ENCODE measurements at places on chromosomes 4 and X.
A peak's percentile ranks its signal among the peaks of the same experiment; 100 is the strongest.

DNA sequence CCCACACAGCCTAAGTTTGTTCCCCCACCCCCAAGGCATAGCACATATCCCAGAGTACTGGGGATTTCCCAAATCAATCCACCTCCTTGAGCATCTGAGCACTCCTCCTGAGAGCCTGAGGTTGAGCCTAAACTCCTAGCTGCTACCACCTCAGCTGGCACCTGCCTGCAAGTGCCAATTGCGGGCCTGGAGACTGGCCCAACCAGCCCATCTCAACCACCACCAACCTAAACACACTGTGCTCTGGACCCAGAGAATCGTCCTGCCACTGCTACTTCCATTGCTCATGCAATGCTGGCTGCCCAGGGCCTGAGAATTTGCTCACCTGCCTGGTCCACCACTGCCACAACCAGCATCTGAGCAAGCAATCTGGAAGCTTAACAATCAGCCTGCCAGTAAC lies 177.1 kb downstream of the FGF13 start:
- no peak for DNase-seq

- peak; percentile 8 for DNase-seq
Observed at GRCh38 chrX:64885850-64886249, 90.4 kb downstream of the ZC4H2 start.

DNA sequence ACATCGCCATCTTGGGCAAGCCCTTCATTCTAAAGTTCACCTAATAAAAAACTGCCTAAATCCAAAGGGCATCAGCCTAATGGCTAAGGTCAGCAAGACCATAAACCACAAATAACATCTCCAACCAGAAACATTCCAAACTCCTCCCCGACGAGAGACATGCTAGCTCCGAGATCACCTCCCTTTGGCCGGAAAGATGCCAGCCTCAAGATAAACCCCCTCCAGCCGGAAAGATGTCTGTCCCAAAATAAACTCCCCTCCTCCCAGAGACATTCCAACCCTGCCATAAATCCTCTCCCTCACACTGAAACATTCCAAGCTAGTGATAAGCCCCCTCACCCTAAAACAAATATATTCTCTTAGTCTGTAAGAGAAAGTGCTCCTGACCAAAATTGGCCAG lies 13.3 kb upstream of the DYNLT3 start:
- DNase-seq: no peak

DNA sequence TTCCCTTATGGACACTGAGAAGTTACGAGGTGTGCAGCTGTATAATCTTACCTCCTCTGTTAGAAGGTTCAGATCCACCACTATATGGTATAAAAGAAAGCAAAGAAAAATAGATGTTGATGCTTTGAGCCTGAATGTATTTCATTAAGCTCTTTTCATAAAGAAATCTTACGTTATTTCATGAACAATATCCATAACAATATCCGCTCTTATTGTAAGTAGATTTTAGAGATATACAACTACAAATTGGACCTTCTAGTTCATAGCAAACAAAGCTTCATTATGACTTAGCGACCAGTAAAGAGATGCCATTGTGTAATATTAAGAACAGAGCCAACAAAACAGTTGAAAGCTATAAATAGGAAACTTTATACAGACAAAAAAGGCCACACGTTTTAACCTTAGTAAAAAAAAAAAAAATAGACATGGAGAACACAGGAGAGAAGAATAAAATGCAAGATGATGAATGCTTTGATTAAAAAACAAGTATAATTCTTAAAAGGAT lies 203.6 kb downstream of the PDGFC start:
- no peak for DNase-seq

- DNase-seq: no peak
Observed at GRCh38 chr4:128856246-128856645, 46.7 kb downstream of the JADE1 start.

DNA sequence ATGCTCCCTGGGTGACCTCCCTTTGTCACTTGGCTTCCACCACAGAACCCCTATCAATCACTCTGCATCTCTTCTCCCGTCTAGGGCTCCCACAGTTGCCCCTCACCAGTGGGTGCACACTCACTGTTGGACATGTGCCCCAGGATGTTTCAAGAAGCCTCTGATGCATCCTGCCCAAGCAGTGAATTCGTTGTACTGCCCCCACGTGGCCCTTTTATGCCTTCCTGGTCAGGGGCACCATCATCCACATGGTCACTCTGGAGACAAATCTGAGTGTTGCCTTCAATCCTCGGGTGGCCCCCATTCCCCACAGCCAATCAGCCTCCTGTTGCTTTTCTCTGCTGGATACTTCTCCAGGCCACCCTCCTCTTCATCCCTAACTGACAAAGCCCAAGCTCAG lies 12.2 kb downstream of the ITIH6 start:
- no peak for DNase-seq

- DNase-seq: peak; percentile 33
Observed at GRCh38 chr4:148300877-148301276, 141.3 kb downstream of the NR3C2 start.

DNA sequence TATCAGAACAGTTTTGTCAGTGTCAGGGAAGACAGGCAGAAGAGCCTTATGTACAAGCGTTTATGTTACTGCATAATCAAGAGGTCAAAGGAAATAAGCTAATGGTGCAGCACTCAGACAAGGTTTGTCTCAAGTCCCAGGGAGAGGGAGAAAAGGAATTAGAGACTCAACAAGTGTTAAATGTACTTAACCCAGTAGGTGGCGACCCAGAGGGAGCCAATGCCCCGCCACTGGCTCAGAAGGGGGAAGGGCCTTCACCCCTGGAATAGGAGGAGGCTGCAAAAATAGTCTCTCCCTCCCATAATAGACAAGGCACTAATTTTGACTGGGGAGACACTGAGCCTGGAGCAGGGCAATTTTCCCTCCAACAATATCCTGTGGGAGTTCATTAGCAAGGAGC lies 14.1 kb upstream of the PAPSS1 start:
- DNase-seq: no peak

DNA sequence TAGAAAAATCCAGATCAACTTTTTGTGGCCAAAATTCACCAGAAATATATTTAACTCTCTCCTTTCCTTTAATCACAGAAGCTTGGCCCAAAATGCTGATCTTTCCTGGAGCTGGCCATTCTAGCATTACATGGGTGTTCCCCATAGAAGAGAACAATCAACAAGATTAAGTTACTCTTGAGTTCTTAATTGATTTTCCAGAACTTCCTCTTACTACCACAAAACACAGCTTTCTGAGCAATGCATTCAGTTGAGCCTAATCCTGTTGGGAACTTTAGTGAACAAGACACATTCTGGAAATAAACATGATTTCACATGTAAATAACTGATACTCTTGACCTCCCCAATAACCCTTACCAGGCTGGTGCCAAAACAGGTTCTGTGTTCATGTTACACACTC lies 45.4 kb upstream of the STIM2 start:
- DNase-seq: no peak

GRCh38 chr4:95638920-95639501 lies 90.2 kb upstream of the UNC5C start:
- no peak for DNase-seq

DNA sequence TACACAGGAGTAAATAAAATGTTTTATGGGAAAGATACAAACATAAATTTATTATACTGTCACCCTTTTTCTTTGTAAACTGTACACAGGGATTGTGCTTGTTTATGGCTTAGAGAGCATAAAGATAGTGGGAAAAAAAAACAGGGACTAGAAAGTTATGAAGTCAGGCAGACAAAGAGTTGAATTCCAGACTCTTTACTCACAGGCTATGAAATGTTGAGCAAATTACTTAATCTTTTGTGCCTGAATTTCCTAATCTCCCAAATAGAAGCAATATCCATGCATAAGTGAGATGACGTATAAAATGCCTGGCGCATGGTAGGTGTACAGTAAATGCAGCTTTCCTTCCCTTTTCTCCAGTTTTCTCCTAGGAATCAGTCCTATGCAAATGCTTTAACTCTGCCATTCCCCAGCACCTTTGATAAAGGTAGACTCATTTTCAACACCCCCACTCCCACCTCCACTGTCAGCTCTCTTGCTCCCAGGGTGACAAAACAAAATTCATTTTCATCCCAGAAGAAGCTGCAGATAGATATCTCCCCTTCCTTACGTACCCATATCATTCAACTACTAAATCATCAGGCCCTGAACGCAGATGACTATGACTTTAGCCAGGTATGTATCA lies 44.5 kb upstream of the BTC start:
- DNase-seq: no peak

GRCh38 chr4:7342223-7343080 lies 92.3 kb downstream of the PSAPL1 start:
- DNase-seq: no peak

DNA sequence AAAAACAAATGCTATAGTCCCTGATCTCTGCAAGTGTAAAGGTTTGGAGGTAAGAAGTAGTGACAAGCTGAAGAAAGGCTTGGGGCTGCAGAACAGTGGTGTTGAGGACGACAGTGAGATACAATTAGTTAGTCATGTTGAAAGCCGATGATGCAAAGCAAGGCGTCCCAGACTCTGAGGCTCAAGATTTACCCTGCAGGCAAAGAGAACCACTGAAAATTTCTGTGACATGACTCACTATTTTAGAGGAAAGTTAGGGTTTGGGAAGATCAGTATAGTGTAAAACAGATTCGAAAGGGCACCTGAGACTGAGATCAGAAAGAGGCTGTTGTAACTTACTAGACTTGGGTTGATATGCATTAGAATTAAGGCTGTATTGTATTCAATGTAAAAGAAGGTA lies 281.3 kb upstream of the FTHL17 start:
- no peak for DNase-seq

- DNase-seq: no peak
Observed at GRCh38 chr4:77110730-77111129, 34.9 kb upstream of the CCNI start.

DNA sequence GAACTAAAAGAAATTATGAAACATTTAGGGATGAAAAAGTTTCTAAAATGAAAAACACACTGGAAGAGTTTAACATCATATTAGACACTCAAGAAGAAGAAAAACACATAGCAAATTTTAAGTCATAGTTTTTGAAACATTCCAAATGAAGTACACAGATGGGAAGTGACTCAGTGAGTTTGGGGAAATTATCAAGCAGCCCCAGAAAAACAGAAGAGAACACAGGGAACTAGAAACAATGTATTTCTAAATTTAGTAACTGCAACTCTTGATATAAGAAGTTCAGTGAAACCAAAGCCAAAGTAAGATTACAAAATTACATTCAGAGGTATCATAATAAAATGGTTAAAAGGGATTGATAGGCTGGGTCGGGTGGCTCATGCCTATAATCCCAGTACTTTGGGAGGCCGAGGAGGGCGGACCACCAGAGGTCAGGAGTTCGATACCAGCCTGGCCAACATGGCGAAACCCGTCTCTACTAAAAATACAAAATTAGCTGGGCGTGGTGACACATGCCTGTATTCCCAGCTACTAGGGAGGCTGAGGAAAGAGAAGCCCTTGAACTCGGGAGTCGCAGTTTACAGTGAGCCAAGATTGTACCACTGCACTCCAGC lies 461.2 kb downstream of the KCTD8 start:
- no peak for DNase-seq

GRCh38 chr4:86908251-86908657 lies 16.0 kb upstream of the C4orf36 start:
- DNase-seq: no peak

GRCh38 chrX:118325453-118325852 lies 20.5 kb upstream of the WDR44 start:
- no peak for DNase-seq

DNA sequence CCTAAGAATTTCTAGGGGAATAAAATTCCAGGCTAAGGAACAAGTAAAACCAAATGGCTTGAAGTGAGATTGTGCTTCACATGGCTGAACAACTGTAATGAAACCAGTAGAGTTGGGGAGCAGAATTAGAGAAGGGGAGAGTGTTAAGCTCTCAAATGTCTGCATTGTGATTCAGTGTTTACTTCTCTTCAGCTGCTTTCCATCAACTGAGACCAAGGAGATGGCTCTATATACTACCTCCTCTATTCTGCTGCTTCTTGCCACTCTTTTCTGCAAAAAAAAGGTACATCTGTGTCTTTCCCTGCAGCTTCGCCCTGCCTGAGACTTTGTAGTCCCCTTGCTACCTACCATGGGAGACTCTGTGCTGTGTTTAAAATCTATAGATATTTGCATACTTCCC lies 73.5 kb downstream of the WDFY3 start:
- no peak for DNase-seq

DNA sequence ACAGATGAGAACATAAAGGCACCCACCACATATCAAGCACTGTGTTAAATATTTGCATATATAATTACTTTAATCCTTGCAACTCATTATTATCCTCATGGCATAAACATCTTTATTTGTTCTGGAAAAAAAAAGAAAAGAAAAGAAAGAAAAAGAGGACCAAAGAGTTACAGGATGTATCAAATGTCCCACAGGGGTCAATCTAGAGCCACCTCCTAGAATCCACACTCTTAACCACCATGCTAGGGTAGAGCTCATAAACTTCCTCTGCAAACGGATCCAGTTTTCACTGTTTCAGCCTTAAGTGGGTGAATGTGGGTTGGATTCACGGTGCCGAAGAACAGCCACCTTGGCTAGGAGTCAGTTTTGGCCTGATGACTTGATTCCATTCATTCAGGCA lies 171.1 kb upstream of the PPARGC1A start:
- no peak for DNase-seq

GRCh38 chr4:57607566-57608180 lies 497.5 kb upstream of the IGFBP7 start:
- no peak for DNase-seq

GRCh38 chrX:72203421-72203820 lies 21.9 kb downstream of the PIN4 start:
- DNase-seq: no peak

- no peak for DNase-seq
Observed at GRCh38 chr4:42923431-42923830, 30.9 kb downstream of the GRXCR1 start.

GRCh38 chrX:66126662-66127061 lies 37.4 kb upstream of the HEPH start:
- no peak for DNase-seq

DNA sequence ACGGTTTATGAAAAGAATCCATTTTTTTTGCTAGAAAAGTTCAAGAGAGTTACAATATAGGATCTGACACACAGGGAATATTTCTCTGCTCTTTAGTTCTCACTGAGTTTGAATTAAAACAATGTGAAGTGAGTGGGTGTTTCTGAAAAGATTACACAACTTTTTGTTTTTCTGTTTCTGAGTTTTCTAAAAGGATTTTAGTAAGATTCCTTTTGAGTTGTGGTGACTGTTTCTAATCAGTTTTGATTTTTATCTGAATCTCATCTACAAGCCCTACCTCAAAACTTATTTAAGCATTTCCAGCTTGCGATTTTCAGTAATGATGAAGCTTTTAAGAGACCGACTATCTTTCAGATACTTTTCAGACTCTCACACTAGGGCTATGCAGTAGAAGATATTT lies 141.7 kb downstream of the GPAT3 start:
- no peak for DNase-seq

- DNase-seq: no peak
Observed at GRCh38 chr4:168662297-168662984, 165.6 kb downstream of the PALLD start.

DNA sequence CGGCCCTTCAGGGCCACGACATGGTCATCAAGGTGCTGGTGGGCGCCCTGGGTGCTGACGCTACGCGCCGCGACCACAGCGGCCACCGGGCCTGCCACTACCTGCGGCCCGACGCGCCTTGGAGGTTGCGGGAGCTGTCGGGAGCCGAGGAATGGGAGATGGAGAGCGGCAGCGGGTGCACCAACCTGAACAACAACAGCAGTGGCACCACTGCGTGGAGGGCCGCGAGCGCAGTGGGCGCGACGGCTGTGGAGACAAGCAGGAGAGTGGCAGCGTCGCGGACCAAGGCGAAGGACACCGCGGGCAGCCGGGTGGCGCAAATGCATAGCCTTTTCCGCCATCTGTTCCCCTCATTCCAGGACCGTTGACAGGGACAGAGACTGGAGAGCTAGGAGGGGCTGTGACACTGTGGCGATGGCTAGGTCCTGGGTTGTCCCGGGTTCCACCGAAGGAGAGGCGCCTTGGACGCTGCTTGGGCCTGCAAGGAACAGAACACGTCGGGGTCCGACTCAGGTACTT lies 919 bp downstream of the SOWAHD start:
- no peak for DNase-seq

All from NT2/D1 (cell line).